ENCODE measurements at places on chromosomes 4 and X.
A peak's percentile ranks its signal among the peaks of the same experiment; 100 is the strongest.

- no peak for DNase-seq
These were observed 179.5 kb downstream of the CEP135 start for GRCh38 chr4:56128213-56128612.

GRCh38 chr4:81021142-81021944 lies 9.2 kb upstream of the BMP3 start:
- peak; percentile 71 for DNase-seq

DNA sequence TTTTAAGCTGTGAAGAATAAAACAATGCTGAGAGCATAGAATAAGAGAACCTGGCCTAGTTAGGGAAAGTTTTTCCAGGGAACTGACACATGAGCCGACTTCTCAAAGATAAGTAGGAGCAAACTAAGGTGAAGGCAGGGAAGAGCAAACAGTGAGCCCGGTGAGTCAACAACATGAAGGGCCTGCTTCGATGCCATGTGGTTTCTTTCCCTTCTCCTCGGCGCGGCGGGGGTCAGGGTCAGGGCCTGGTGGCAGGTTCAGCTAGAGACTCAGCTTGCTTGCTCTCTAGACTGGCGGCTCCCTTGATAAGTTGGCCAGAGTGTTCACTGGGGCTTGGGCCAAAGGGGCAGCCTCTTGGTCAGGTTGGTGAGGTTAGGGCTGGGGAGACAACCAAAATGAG lies 81.1 kb downstream of the DLG3 start:
- peak; percentile 92 for DNase-seq

- no peak for DNase-seq
These were observed 3.3 kb downstream of the ADGRL3 start for GRCh38 chr4:61203436-61203790.

- no peak for DNase-seq
These were observed 36.5 kb downstream of the CLCN5 start for GRCh38 chrX:49958727-49959485.

- peak; percentile 64 for DNase-seq
These were observed 123.2 kb upstream of the SCML1 start for GRCh38 chrX:17613979-17614588.

- no peak for DNase-seq
These were observed 56.7 kb downstream of the FNIP2 start for GRCh38 chr4:158825433-158826036.

DNA sequence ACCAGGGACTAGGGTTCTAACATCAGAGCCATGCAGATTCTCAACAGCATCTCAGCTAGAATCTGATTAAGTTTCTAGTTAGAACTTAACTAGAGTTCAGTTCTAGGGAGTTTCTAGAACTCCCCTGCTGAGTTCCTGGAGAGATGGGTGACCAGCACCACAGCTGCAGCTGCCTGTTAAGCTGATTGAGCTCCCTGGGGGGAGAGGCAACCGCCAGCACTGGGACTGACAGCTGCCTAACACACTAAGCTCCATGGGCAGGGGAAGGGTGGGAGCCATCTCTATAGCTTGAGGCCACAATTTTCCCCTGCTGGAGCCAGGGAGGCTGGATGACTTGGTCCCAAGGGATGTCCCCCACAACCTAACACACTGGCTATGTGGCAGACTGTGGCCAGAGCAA lies 84.2 kb downstream of the CHIC1 start:
- DNase-seq, result no peak

DNA sequence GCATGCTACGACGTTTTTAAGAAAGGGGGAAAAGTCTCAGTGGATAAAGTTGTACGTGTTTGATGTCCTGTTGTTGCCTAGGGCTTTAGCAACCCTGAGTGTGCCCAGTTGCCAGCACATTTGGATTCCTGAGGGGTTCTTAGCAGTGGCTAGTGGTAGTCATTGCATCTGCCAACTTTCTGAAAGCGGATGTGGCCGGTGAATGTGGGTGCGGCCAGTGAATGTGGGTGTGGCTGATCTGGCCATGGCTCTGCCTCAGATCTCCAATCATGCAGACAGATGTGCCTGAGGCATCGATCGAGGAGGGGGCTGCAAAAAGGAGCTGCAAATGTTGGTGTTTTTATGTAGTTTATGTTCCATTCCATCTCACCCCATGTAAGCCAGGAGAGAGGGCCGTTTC lies 41.5 kb upstream of the FAT1 start:
- peak; percentile 3 for DNase-seq

DNA sequence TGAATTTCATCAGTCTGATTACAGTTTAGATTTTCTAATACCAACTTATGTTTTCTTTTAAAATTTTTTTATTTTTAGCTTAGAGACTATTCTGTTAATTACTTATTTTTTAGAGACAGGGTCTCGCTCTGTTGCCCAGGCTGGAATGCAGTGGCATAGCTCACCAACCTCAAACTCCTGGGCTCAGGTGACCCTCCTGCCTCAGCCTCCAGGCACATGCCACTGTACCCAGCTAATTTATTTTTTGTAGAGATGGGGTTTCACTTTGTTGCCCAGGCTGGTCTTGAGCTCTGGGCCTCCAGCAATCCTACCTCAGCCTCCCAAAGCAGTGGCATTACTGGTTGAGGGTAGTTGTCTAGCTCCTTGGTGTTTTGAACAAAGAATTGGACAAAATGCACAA lies 102.0 kb downstream of the KLHL8 start:
- DNase-seq, result no peak

DNA sequence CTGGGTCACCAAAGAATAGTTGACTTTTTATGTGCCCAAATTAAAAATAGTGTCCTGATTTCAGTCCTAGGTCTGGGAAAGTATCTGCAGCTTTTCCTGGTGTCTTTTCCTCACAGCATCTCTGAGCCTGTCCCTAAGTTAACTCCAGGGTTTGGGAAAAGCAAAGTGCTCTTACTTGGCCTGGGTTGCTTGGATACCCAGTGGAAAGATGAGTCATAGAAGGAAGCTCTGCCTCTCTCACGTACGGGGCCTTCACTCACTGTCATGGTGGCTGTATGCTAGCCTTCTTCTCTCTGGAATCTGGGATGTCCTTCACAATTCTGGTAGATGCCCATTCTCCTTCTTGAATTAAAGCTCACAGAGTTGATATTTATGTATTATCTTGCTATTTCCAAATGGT lies 607.3 kb downstream of the ANKRD50 start:
- DNase-seq, result peak; percentile 51

- DNase-seq, result no peak
These were observed 114.3 kb downstream of the DCK start for GRCh38 chr4:71107726-71108125.

GRCh38 chr4:148335133-148335532 lies 107.1 kb downstream of the NR3C2 start:
- no peak for DNase-seq

GRCh38 chrX:111955901-111956300 lies 79.9 kb downstream of the TRPC5OS start:
- DNase-seq, result no peak

GRCh38 chrX:9298221-9298620 lies 166.6 kb upstream of the TBL1X start:
- no peak for DNase-seq
